ENCODE measurements at places on chromosomes 3 and 15.

DNA sequence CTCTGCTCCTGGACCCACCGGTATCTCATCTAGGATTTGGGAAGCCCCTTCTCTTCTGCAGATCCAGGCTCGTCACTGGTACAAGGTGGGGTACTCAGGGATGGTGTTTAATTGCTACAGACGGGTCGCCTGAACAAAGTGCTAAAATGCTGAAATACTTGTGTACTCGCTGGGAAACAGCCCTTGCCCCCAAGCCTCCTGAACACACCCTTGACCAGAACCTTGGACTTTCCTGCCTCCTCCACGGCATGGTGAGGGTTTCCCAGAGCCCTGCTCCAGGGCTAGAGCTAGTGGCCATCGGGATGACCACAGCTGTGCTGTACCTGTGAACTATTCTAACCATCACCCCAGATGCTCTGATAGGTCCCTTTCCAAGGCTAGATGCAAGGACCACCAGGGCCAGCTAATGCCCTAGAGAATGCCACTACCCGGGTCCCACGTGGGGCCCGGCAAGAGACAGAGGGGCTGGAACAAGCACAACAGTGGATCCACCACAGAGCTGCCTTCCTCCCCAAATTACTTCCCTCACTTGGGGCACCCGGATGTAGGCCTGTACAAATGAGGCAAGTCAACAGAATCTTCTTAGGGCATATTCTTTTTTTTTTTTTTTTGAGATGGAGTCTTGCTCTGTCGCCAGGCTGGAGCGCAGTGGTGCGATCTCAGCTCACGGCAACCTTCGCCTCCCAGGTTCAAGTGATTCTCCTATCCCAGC lies 267.3 kb downstream of the FOXP1 start:
- DNase-seq = no peak

DNA sequence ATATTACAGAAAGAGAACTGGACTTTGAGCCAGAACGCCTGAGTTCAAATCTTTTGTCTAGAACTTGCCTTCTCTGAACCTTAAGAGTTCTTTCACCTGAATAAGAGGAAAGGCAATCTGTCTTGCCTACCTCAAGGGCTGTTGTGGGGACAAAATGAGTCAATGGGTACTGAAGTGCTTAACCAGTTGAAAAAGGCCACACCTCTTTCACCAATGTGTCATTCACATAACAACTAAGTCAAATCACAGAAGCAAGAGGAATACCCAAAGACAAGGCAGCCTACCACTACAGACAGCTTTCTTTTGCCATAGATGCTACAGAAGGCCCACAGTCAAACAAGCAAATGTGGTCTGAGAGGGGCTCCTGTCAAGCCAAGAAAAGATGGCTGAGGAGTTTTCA lies 39.7 kb downstream of the NBEAL2 start:
- DNase-seq = no peak

DNA sequence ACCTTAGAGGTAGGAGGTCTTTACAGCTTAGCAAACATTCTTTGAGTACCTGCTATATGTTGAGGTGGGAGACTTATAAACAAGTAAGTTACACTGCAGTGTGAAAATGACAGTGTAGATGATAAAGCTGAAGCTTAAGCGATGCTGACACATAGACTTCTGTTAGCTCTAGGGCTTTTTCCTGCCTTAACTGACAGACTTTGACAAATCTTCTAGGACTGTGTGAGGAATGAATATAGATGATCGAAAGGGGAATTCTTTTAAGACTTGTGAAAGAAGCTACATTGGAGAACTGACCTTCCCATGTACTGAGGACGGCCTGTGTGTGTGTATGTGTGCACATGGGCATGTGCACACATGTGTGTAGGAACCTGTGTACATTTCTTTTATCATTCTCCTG lies 22.7 kb downstream of the BOC start:
- DNase-seq = no peak

GRCh38 chr15:66508293-66508883 lies 3.3 kb downstream of the ZWILCH start:
- no peak for DNase-seq

- DNase-seq = no peak
Measured at GRCh38 chr3:69231929-69232440, 109.6 kb upstream of the LMOD3 start.

GRCh38 chr3:160213191-160213590 lies 12.0 kb upstream of the C3orf80 start:
- DNase-seq = no peak

DNA sequence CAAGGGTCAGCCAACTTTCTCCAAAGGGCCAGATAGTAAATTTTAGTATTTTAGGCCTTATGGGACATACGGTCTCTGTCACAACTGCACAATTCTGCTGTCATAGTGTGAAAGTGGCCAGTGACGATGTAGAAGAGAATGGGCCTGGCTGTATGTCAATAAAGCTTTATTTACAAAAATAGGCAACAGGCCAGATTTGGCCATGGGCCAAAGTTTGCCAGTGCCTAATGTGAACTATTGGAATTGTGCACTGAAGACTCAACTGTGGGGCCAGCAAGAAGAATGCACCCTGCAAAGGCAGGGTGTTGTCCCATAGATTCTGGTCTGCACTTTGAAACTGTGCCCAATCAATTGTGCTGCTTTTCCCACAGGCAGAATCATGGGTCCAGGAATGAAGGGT lies 69.4 kb upstream of the PRR23E start:
- DNase-seq = no peak

- no peak for DNase-seq
Measured at GRCh38 chr15:32729700-32730395, 12.0 kb downstream of the GREM1 start.

DNA sequence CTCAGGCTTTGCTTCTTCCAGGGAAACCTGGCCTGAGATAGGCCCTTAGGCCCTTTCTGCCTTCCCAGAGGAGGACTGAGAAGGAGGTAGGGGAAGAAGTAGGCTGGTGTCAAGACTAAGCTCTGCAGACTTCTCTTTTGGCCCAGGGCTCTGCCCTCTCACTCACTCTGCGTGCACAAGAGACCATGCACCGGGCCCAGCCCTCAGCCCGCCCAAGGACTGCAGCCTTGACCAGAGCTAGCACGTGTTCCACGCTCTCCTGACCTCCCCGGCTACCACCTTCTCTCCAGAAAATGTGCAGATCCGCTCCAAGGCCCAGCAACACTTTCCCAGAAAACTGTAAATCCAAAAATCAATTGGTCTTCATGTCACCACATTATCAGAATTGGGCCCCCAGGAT lies 59.8 kb downstream of the SEMA5B start:
- DNase-seq = no peak

DNA sequence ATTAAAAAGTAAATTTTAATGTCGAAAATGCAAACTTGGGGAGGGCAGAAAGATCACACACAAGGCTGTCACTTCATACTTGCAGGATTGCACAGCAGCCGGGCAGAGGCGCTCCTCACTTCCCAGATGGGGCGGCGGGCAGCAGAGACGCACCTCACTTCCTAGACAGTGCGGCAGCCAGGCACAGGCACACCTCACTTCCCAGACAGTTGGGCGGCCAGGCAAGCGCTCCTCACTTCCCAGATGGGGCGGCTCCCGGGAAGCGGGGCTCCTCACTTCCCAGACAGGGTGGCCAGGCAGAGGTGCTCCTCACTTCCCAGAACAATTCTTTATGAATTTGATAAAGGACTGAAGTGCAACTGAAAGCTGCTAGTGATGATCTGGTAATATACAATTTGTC lies 21.2 kb downstream of the RLBP1 start:
- no peak for DNase-seq

- DNase-seq = no peak
Measured at GRCh38 chr3:57959423-57960173, 48.6 kb upstream of the FLNB start.

- DNase-seq = no peak
Measured at GRCh38 chr3:118262800-118263402, 771.7 kb downstream of the IGSF11 start.

GRCh38 chr3:57173687-57174086 lies 8.5 kb upstream of the IL17RD start:
- DNase-seq = no peak

DNA sequence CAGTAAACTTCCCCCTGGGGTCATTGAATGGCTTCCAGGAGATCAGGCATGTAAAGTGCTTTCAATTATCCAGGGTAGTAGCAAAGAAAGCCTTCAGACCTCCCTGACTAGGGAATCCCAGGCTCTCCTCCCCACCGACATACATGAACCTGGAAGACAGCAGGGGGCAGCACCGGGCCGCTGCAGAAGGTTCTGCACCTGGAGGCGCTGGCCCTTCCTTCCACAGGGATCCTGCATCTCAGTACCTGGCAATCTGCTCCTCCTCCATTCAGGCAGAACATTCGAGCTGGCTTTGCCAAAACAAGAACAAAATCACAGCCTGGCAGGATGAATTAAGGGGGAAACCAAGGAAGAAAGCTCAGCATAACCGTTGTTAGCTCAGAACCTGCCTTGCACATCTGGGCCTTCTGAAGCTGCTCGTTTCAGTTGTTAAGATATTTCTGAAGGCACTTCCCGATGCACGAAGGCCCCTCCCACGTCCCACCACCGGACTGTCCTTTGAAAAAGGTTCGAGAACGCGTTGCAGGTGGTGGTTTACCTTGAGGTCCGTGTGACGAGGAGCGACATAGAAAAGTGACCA lies 237.7 kb downstream of the SLCO3A1 start:
- no peak for DNase-seq

GRCh38 chr15:67809866-67810265 lies 15.4 kb upstream of the SKOR1 start:
- no peak for DNase-seq

DNA sequence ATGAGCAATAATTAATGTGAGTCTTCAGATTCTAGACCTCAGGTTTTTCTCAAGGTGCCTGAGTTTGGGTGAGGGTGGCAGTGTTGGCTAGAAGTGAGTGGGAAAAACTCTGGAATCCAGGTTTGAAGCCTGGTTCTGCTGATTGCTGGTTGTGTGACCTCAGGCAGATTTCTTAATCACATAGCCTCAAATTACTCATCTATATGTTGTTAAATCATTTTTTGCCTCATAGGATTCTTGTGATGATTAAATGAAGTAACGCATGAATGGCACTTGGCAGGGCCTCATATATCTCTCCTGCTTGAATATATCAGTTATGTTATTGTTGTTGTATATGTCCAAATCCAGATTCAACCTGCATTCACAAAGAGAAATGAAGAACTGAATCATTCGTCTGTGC lies 60.5 kb downstream of the NR2F2 start:
- no peak for DNase-seq

DNA sequence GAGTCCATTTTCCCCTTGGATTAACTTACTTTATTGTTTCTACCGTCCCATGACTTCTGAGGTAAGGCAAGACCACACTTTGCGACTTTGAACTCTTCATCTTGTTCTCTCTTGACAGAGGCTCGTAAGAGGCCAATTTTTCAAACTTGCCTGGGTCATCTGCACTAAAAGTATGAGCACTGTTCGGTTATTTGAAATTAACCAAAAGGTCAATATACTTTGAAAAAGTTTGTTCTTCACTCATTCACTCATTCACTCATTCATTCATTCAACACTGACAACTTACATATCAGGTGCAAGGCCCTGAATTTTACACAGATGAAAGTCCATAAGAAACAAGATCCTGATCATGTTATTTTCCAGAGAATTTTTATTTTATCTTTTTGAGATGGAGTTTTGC lies 57.9 kb downstream of the ATP1B3 start:
- no peak for DNase-seq

- DNase-seq = no peak
Measured at GRCh38 chr15:50909010-50909317, 481 bp downstream of the AP4E1 start.
